ENCODE measurements at places on chromosomes 3 and 15. TPM values are rescaled to one million over a fixed set of nuclear protein-coding genes. Genes with fewer than 3 reads are reported as not detected.

Gene POLQ
- 6.4 TPM for total RNA-seq

Gene BTLA
- total RNA-seq = not detected

Gene SNX22
- total RNA-seq = 0.32 TPM

Gene HTR3E
- total RNA-seq = not detected

Gene ADAMTSL3
- under 0.01 TPM for total RNA-seq

Gene SUCNR1
- 0.43 TPM for total RNA-seq

Gene ITGB5
- 231 TPM for total RNA-seq

Gene KBTBD13
- total RNA-seq = not detected

Gene CD200
- 1.3 TPM for total RNA-seq

Gene MED12L
- 0.32 TPM for total RNA-seq

Gene SLC28A1
- total RNA-seq = not detected

Gene GADL1
- total RNA-seq = not detected

Gene ZNF35
- 16.1 TPM for total RNA-seq

Gene ITPKA
- total RNA-seq = 1.6 TPM

Gene GPR62
- under 0.01 TPM for total RNA-seq

Gene FRMD5
- total RNA-seq = 1.3 TPM

Gene GOLGA6L10
- 2.9 TPM for total RNA-seq

Gene CEMIP
- 131 TPM for total RNA-seq

Gene CILP
- total RNA-seq = under 0.01 TPM

Gene CFAP100
- not detected for total RNA-seq

Measured in fibroblast of villous mesenchyme (primary cell).